Foreskin fibroblast (primary cell): ENCODE measurements at places on chromosomes 5 and 9.

GRCh38 chr5:147509041-147509709, 693 bp downstream of the DPYSL3 start:
- DNase-seq = no peak

DNA sequence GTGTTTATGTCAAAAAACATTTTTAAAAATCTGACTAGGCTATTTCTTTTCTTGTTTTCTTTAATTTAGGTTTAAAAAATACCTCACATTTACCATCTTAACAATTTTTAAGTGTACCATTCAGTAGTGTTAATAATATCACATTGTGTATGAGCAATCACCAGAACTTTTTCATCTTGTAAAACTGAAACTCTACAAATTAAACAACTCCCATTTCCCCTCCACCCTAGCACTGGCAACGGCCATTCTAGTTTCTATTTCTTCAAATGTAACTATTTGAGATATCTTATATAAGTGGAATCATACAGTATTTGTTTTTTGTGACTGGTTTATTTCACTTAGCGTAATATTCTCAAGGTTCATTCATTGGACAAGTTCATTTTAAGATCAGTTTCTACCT, 27.7 kb downstream of the PLCXD3 start:
- no peak for DNase-seq

DNA sequence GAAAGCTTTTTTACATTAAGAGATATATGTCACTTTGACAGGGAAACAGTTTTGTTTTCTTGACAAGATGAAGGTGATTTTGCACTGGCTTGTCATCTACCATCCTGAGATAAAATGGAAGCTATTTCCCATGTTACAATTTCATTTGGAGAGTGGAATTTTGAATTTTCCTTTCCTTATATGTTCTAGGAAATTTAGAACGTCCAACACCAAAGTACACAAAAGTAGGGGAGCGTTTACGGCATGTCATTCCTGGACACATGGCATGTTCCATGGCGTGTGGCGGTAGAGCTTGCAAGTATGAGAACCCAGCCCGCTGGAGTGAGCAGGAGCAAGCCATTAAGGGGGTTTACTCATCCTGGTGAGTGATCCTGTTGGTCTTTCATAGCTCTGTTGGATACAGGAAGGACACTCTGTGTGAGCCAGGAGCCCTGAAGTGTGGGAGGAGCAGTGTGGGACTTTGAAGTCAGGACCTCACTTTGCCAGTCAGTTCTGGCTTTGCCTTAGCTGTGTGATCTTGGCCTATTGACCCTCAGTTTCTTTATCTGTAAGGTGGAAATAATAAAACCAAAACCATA, 887 bp downstream of the PTPDC1 start:
- DNase-seq = peak; percentile 64

GRCh38 chr5:139648205-139649081, at the start of gene CXXC5:
TSS of gene CXXC5 (plus strand) at chr5:139648349. CDS start at chr5:139680524, 32,175 bp downstream.
- DNase-seq = peak; percentile 85

DNA sequence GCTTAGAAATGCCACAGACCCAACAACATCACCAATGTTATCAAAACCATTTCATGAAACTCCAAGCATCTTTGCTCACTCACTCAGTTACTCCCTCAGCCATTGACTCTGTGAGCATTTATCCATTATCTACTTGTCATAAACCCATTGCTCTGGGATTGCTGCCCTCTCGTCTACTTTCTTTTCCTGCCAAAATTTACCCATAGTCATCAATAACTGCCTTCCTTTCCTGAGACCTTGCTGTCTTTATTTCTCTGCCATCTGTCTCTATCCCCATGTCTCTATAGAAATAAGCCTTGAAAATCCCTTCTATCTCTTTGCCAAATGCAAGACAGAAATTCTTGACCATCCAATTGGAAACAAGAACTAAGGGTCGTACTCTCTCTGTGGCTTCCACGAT, 26.4 kb upstream of the PUM3 start:
- DNase-seq = no peak

GRCh38 chr9:131405428-131405827, 11.5 kb downstream of the PRRC2B start:
- DNase-seq = no peak

DNA sequence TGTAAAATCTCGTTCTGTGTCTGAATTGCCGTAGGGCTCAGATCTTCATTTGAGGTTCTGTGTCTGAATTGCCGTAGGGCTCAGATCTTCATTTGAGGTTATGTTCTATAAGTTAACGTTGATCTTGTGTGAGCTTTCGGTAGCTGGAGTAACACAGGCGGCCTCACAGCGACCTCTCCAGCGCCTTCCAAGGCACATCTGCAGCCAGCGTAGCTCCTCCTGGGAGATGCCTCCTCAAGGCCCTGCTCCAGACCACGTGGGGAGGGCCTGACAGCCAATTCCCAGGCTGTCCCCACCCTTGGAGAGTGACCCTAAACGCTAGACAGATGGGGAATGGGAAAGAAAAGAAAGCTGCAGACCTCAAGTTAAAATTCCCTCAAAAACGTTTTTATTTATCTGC, 8.7 kb upstream of the AHRR start:
- DNase-seq = peak; percentile 47
